ENCODE measurements at places on chromosomes 7 and 10.

DNA sequence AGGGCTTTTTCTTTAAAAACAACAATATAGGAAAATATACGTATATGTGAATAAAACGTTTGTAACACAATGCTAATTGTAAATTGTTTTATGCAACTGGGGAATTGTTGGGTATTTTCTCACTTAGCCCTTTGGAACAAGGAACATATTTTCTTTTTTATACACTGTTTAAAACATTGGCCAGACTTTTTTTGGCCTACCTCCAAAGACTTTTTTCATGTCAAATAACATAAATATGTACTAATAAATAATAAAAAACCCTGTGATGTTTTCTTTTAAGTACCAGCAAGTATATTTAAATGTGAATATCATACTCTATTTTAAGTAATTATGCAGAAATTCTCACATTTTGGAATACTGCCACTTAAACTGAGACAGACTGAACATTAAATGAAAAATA is 15.7 kb downstream of the TMEM106B start:
- no peak for DNase-seq

GRCh38 chr10:89120931-89121763 is 86.0 kb downstream of the CH25H start:
- DNase-seq = no peak

GRCh38 chr7:101162551-101163278 is 2.7 kb downstream of the VGF start:
- DNase-seq = no peak

- DNase-seq = no peak
Measured at GRCh38 chr10:26662864-26663263, 34.6 kb upstream of the PDSS1 start.
